T-helper 2 cell treated with Interferon-gamma antibody and Interleukin-4, amounts not matched to agents 5 μg/mL and 100 μg/mL, for 36 hours (primary cell): ENCODE measurements at places on chromosomes 12 and 14.

GRCh38 chr14:103111232-103111868, 11.9 kb upstream of the TNFAIP2 start:
- DNase-seq, result no peak

DNA sequence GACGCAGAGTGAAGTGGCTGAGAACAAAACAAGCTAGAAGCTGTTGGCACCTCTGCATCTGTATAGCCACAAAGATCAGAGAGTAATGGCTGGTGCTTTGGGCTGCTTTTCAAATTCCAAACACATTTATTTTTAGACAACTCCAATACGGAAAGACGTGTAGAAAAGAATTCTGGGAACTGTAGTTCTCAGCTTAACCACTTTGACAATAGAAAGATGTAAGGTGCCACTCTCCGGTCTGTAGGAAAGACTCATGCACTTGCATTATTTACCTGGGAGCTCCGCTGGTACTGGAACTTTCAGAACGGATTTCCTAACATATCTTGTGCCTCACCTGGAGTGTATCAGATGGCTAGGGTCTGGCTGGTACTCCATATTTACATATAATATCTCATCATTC, 1.8 kb upstream of the OR4K2 start:
- DNase-seq, result no peak

GRCh38 chr12:53224061-53224896, 7.7 kb downstream of the RARG start:
- no peak for DNase-seq

DNA sequence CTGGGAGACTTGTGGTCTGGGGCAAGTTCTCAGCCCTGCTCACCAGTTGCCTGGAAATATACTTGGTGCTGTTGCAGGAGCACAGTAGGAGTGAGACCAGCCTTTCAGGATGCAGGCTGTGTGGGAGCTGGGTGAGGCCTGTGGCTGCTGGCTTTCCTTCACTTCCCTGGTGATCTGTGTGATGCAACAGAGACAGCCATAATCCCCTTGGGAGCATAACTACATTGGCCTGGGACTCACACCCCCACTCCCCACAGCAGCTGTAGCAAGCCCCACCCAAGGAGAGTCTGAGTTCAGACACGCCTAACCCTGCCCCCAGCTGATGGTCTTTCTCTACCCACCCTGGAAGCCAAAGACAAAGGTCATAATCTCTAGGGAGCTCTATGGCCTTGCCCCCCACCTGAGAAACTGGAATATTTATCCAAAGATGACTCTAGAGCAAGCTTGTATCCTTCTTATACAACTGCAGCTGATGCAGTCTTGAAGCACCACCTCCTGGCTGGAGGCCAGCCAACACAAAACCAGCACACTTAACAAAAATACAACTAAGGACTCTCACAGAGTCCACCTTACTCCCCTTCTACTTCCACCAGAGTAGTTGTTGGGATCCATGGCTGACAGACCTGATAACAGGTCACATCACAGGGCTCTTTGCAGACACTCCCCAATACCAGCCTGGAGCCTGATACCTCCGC, 190.4 kb upstream of the CPNE8 start:
- DNase-seq, result no peak

DNA sequence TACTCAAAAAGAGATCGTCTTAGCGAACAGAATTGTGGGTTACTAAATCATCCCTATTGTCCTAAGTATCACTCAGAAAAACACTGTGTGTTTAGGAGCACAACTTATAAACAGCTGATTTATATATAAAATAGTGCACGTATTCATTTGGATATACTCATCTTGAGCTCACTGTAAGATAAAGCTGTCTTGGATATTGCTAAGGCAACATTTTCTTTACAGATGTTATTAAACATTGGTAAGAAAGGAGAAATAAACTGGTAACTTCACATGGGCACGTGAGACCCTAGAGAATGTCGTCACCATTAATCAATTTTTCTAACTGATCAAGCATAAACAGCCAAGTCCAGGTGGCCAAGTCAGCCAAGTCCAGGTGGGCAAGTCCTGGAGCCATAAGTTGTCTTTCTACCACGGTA, 1.7 kb downstream of the PAWR start:
- DNase-seq, result no peak
